ENCODE measurements at places on chromosomes 7 and 10.

DNA sequence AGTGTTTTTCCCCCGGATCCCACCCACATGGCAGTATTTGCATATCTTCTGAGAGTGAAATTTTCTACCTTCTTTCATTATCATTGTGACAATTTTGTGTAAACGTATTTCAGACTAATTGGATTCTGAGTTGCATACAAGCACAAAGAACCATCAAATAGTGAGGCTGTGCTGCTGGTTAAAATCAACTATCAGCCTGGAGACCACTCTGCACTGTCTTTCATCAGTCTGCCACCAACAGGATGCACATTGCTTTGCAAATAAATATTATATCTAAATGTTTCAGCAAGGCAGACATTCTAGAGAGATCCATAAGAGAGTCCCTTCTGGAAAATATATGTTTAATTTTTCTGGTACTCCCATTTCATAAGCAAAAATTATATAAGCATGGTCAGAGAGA is 851.8 kb downstream of the XPNPEP1 start:
- ATAC-seq = no peak

- ATAC-seq = no peak
These were observed 296 bp downstream of the HABP2 start for GRCh38 chr10:113553149-113553548.

GRCh38 chr10:89076120-89076519 is 85.5 kb downstream of the FAS start:
- no peak for ATAC-seq

DNA sequence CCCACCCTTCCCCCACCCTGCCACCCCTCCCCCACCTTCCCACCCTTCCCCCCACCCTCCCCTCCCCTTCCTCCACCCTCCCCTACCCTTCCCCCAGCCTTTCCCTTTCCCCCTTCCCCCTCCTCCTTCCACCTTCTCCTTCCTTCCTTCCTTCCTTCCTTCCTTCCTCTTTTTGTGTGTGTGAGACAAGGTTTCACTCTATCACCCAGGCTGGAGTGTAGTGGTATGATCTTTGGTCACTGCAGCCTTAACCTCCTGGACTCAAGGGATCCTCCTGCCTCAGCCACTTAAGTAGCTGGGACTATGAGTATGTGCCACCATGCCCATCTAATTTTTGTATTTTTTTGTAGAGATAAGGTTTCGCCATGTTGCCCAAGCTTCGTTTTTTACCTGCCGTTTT is 35.2 kb downstream of the CYP17A1 start:
- ATAC-seq = no peak
